NCI-H1436 (cell line): ENCODE measurements at places on chromosomes 11 and 22.

- DNase-seq = no peak
Measured at GRCh38 chr11:66643745-66644437, 5.4 kb downstream of the RBM4 start.

DNA sequence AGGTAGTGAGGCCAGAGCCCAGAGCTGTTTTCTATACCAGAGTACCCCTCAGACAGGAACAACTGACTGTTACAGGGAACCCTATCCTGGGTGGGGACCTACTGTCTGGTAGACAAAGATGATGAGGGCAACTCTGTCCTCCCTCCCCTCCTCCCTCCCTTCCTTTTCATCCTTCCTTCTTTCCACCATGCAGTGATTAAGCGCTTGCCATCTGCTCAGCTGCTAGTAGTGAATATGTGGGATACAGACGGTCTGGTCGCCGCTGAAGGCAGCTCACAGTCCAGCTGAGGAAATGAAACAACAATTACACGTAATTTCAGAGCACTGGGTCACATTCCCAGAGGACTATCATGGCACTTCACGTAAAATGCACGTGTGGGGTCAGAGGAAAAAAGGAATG lies 597.1 kb downstream of the BUD13 start:
- DNase-seq = no peak

GRCh38 chr22:26718905-26719304 lies 61.5 kb downstream of the MIAT start:
- DNase-seq = no peak

- no peak for DNase-seq
Measured at GRCh38 chr11:97893612-97894011, 1127.1 kb upstream of the CNTN5 start.

DNA sequence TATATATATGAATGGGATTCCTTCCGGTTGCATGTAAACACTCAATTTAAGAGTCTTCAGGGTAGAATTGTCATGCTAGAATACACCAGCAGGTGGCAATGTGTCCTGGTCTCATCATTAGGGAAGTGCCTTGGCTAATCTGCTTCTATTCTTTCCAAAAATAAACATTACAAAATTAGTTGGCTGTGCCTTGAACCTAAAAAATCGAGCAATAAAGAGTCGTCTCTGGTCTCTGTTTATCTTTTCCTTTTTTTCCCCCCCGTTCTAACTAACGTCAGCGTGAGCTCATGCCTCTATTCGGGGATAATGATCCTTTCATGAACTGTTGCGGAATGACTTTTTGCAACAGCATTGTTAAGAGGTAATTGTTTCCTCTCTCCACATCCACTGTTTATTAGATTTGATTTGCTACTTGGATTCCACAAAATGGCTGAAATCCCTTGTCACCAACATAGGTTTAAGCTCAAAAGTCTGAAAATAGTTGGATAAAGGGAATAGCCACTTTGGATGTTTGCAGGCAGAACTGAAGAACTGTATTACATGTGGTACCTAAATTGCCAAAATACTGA lies 1.2 kb upstream of the ARHGEF12 start:
- DNase-seq = peak; percentile 52

- DNase-seq = no peak
Measured at GRCh38 chr11:102237096-102237735, 80.1 kb upstream of the BIRC3 start.

DNA sequence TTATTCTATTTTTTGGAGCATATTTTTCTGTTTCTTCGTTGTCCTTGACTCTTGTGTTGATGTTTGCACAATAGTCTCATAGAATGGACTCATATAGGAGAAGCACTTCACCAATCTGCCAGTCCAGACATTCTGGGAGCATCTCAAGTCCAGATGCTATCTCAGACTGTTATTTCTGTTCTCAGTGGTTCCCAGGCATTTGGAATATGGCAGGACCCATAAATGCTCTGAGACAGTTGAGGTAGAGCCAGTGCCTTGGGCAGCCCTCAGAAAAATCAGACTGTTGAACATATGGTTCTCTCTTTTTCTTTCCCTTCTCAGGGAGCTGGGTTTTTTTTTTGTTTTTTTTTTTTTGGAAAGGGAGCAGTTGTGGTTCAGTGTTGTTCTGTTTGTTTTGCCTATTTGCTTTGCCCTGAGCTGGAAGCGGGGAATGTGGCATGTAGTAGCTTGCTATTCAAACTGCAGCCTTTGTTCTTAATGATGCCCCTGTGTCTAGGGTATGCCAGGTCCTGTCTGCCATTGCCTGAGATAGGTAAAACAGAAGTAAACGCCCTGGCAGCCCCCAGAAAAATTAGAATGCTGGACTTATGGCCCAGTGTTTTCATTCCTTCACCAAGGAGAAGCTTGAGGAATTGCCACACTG lies 3.7 kb upstream of the MS4A2 start:
- no peak for DNase-seq

DNA sequence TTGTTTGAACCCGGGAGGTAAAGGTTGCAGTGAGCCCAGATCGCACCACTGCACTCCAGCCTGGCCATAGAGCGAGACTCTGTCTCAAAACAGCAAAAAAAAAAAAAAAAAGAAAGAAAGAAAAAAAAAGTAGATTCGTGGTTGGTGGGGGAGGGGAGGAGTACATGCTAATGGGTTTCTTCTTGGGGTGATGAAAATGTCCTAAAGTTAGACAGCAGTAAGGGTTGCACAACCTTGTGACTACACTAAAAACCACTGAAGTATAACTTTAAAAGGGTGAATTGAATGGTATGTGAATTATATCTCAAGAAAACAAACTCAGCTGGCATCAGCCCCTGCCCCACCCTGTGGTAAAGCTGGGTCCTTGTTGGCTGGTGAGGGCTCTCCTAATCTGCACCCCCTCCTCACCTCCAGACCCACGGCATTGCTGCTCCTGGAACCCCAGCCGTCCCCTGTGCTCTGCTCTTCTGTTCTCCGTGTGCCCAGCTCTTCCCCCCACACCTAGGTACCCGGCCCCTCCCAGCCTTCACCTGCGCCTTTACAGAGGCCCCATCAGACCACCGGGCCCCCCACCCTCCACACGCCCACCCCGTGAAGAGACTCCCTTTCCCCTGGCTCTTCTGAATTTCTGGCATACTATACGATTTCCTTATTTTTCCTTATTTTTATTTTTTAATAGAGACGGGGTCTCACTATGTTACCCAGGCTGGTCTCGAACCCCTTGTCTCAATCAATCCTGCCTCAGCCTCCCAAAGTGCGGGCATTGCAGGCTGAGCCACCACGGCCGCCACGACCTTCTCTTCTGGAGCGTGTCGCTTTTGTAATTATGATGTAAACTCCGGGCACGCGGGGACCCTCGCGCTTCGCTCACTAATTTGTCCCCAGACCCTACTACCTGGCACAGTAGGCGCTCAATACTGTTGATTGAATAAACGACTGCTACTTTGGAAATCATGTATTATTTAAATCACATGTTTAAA lies 924 bp upstream of the FADD start:
- no peak for DNase-seq

- no peak for DNase-seq
Measured at GRCh38 chr11:92784331-92784730, 185.1 kb upstream of the MTNR1B start.

- DNase-seq = no peak
Measured at GRCh38 chr22:45478108-45478771, 24.4 kb upstream of the FBLN1 start.

DNA sequence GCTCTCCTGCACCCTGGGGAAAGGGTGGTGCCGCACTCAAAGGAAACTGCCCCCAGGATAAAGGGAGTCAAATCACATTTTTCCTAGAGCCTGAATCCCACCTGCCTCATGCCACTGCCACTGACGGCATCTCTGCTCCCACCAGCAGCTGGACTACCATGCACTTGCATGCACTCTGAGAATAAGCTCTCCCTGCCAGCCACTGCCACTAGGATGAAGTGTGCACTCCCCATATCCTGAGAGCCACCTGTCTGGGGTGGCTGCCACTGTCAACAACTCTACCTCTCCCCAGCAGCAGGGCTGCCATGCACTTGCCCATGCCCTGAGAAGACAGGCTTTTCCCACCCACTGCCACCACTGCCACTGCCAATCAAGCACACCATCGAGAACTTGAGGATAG lies 31.6 kb downstream of the MRGPRX4 start:
- DNase-seq = no peak

DNA sequence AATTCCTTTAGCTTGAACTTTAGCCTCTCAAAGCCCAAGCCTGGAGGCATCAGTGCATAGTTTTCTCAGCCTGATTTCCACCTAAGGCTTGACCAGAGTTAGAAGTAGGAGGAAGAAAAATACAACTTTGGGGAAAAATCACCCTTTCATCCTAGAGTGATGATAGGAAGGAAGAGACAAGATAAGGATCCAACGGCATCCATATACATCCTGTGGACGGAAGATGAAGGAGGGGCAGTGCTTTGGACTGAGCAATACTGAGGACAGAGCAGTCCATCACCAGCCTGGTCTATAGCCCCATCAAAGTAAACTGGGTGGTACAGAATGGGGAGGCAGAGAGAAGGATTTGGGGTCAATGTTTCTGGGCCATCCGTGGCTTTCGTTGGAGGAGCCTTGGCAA lies 247.9 kb downstream of the FAM76B start:
- DNase-seq = no peak

- DNase-seq = no peak
Measured at GRCh38 chr11:24344222-24344621, 152.6 kb upstream of the LUZP2 start.

DNA sequence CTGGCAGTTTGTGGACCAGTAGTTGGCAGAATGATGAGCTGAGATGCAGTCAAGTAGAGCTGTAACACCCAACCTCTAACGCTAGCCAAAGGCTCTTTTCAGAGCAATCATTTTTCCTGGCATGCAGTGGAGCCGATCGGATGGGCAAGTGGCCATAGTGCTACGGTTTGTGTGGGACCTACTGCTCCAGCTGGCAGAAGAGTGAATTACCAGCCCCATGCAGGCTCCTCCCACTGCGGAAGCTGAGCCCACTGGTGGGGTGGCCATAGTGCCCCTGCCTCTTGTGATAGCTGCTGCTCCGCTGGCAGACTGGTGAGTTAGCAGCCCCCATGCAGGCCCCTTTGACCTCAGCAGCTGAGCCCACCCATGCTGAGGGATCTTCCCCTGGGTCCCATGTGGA lies 27.0 kb upstream of the SC5D start:
- DNase-seq = no peak
